ENCODE measurements at places on chromosomes 5 and 9. TPM values are rescaled to one million over a fixed set of nuclear protein-coding genes. Genes with fewer than 3 reads are reported as not detected.
A peak's percentile ranks its signal among the peaks of the same experiment; 100 is the strongest.

The C9 gene
- not detected for total RNA-seq

The PRDM12 gene
- total RNA-seq = not detected

The KIF4B gene
- not detected for total RNA-seq

The EDIL3 gene
- 290 TPM for total RNA-seq

The RAB3C gene
- total RNA-seq = not detected

DNA sequence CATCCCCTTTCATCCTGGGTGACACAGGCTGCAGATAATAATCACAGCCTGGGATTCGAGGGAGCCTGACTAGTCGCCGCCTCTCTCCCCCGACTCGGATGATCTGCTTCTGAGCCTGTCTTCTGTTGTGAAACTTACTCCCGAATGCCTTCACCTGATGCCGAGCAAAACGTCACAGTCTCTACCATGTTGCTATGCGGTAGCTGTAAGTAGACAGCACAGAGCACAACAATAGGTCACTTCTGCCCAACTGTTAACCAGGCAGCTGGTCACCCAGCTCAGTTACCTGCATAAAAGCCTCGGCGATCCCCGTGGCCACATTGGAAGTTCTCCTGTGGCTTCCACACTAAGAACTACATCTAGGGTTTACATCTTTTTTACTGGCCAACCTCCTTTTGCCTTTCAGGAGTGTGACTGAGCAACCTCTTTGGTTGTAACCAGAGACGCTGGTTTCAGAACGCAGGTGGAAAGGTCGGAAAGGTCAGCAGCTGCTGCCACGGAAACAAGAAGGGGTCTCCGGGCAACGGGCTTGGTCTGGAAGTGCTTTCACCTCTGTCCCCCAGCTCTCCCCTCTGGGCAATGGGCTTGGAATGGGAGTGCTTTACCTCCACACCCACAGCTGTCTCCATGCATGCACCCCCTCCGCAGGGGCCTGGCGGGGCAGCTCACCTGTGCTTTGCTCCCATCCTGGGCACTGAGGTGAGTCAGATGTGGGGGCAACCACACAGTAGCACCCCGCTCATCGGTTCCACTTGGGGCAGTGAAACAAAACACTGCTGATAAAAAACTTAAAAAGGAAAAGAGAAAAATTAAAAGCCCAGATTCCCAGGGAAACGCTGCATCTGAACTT is 7.6 kb upstream of the PPP1R26 start:
- DNase-seq = no peak
- no peaks in the 10 kb centered on the region for H3K27me3 ChIP-seq
- no peaks in the 10 kb centered on the region for H3K36me3 ChIP-seq
- peaks cover 17% of the 10 kb centered on the region for H3K4me1 ChIP-seq
- H3K27ac ChIP-seq = no peak overlapping the region

GRCh38 chr5:65059681-65060598 is 291.2 kb downstream of the CWC27 start:
- H3K4me1 ChIP-seq = peaks cover 12% of the 10 kb centered on the region
- no peaks in the 10 kb centered on the region for H3K36me3 ChIP-seq
- no peak for DNase-seq
- no peak overlapping the region for H3K27ac ChIP-seq
- H3K4me3 ChIP-seq = no peak overlapping the region

GRCh38 chr5:102388235-102388634 is 92.2 kb upstream of the SLCO4C1 start:
- no peak overlapping the region for H3K27ac ChIP-seq
- H3K4me1 ChIP-seq = no peaks in the 10 kb centered on the region
- H3K27me3 ChIP-seq = no peaks in the 10 kb centered on the region
- H3K4me3 ChIP-seq = no peak overlapping the region
- DNase-seq = no peak
- H3K36me3 ChIP-seq = no peaks in the 10 kb centered on the region

GRCh38 chr9:9045572-9045971 is 1246.0 kb upstream of the DMAC1 start:
- DNase-seq = no peak
- no peak overlapping the region for H3K27ac ChIP-seq
- no peak overlapping the region for H3K4me3 ChIP-seq

DNA sequence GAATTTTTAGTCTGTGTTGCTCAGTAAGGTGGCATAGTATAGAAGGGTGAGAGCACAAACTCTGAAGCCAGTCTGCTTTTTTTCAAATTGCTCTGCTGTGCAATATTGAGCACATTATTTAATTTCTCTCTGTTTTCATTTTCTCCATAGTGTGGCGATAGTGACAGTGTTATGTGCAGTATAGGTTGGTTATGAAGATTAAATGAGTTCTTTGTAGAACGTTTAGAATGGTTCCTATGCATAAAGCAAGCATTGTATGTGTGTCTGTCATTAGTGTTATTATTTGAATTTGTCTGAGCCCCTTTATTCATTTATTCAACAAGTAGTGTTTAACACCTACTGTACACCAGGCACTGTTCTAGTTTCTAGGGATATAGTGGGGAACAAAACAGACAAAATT is 9.2 kb downstream of the PRR16 start:
- no peak for DNase-seq
- H3K36me3 ChIP-seq = no peaks in the 10 kb centered on the region
- no peak overlapping the region for H3K4me3 ChIP-seq
- H3K27ac ChIP-seq = no peak overlapping the region
- peaks cover 12% of the 10 kb centered on the region for H3K4me1 ChIP-seq
- H3K27me3 ChIP-seq = no peaks in the 10 kb centered on the region

GRCh38 chr9:137511758-137512463 is 38.3 kb downstream of the PNPLA7 start:
- no peak overlapping the region for H3K4me3 ChIP-seq
- no peaks in the 10 kb centered on the region for H3K27me3 ChIP-seq
- H3K36me3 ChIP-seq = no peaks in the 10 kb centered on the region

GRCh38 chr9:97889941-97890887 is 32.1 kb downstream of the TRMO start:
- DNase-seq = no peak
- no peak overlapping the region for H3K27ac ChIP-seq
- no peak overlapping the region for H3K4me3 ChIP-seq
- no peaks in the 10 kb centered on the region for H3K36me3 ChIP-seq
- no peaks in the 10 kb centered on the region for H3K4me1 ChIP-seq

DNA sequence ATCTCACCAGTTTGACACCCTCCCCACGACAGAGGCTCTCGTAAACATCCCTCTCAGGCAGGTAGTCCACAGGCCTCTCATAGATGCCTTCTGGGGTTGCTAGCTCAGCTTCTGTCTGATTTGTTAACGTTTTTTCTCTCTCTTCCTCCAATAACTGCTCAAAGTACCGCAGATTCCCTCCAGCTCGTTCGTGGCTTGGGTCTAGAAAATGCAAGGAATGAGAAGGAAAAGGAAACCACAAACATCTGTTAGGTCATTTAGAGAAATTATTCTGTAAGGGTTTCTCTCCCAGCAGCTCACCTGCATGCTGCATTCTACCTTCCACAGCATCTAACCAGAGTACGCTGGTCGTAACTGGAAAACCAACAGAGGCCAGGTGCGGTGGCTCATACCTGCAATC is 18.5 kb downstream of the P4HA2 start:
- no peak overlapping the region for H3K27ac ChIP-seq
- no peak overlapping the region for H3K4me3 ChIP-seq
- H3K36me3 ChIP-seq = peaks cover 83% of the 10 kb centered on the region

DNA sequence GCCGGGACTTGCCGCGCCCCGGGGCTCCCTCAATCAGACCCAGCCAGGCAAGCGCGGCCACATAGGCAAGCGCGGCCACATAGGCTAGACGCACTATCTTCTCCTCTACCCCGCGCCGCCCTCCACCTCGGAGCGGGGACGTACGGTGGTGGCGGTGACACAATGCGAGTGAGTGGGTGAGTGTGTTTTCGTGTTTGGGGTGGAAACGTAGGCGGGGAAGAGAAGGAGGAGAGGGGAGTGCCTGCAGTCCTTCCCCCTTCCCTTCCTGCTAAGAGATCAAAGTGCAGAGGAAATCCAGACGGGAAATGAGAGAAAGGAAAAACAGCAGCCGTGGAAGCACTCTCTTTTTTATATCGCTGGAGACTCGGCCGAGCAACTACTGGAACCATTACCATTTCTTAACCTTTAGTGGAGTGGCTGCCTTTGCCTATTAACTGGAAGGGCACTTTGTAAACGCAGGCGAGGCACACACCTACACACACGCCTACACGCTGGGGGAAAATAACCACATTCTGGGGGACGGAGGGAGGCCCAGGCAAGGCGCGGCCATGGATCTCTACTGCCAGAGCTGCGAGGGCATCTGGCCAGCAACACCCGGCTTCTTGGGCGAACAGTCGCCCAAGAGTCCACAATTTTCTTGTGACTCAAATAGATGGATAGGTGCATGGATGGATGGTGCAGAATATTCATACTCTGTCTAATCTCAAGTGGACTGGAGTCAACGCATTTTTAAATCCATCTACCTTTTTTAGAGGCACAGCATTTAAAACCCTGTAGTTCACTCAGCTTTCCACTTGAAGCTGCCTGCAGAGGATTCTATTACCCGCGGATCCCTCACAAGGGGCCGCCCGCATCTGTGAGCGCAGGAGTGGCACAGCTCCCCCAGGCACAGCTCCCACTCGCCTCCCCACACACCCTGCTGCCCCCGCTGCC is 2.1 kb downstream of the EDIL3 start:
- H3K4me3 ChIP-seq = peak overlapping the region; percentile 87
- H3K27me3 ChIP-seq = no peaks in the 10 kb centered on the region
- H3K36me3 ChIP-seq = peaks cover 17% of the 10 kb centered on the region
- H3K4me1 ChIP-seq = peaks cover 22% of the 10 kb centered on the region
- peak; percentile 64 for DNase-seq
- H3K27ac ChIP-seq = peak overlapping the region; percentile 88

DNA sequence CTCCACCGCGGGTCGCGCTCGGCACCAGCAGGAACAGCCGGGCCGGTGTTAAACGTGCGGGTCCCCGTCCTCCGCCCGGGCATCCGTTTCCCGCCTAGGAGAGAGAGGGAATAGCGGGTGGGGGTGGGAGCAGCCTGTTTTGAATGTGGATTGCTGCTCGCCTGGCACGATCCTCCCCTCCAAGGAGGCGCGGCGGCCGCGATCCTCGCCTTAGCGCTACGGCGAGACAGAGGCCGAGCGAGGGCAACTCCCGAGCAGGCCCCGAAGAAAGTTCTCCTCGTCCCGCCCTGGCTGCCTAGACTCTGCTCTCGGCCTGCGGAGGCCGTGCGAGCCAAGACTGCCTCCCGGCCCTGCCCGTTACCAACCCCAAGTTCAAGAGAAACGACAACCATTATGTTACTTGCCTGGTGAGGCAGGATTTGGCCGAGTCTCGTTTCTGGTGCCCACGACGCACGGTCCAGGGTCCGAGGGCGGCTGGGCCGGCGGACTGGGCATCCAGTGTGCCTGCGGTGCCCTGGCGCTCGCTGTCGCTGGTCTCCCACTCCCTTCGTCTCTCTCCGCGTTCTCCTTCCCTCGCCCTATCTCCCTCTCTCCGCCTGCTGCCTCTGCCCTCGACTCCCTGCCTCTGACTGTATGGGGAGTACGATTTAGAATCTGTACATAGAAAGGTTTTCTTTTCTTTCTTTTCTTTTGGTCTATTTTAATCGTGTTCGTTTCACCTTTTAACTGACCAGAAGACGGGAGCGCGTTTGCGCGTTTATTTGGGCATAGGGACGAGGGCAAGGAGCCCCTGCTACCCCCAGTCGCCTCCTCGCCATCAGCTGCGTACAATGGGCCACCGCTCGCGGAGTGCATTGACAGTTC is 724 bp downstream of the NR2F1-AS1 start:
- peak overlapping the region; percentile 38 for H3K27ac ChIP-seq
- no peaks in the 10 kb centered on the region for H3K36me3 ChIP-seq
- peak overlapping the region; percentile 81 for H3K4me3 ChIP-seq
- H3K27me3 ChIP-seq = no peaks in the 10 kb centered on the region
- peaks cover 6% of the 10 kb centered on the region for H3K4me1 ChIP-seq

- H3K36me3 ChIP-seq = no peaks in the 10 kb centered on the region
- H3K4me1 ChIP-seq = no peaks in the 10 kb centered on the region
- H3K27me3 ChIP-seq = no peaks in the 10 kb centered on the region
- DNase-seq = no peak
- H3K4me3 ChIP-seq = no peak overlapping the region
Observed at GRCh38 chr9:126450668-126451205, 124.1 kb downstream of the MVB12B start.

GRCh38 chr9:35659340-35659739 is 1.2 kb downstream of the CCDC107 start:
- peak overlapping the region; percentile 17 for H3K27ac ChIP-seq
- peaks cover 26% of the 10 kb centered on the region for H3K4me1 ChIP-seq
- peak; percentile 14 for DNase-seq
- H3K36me3 ChIP-seq = peaks cover 19% of the 10 kb centered on the region
- no peaks in the 10 kb centered on the region for H3K27me3 ChIP-seq
- H3K4me3 ChIP-seq = peak overlapping the region; percentile 65

DNA sequence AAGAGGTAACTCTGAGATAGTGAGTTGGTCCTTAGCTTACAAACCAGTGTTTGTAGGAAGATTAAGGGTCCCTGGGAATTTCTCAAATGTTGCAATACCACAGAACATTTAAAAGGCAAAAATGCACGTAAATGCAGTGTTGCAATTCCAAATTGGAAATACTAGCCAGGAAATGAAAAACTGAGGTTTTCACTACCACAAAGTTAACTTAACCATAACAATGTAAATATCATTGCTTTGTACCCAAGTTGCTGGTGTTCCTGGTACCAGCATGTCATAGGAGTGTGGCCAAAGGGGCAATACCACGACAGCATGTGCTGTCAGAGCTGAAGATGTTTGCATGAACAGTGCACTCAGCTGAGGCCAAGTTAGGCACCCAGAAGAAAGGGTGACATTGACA is 382.9 kb downstream of the GLIS3 start:
- H3K27me3 ChIP-seq = no peaks in the 10 kb centered on the region
- peaks cover 15% of the 10 kb centered on the region for H3K4me1 ChIP-seq
- no peak overlapping the region for H3K4me3 ChIP-seq
- H3K36me3 ChIP-seq = no peaks in the 10 kb centered on the region

DNA sequence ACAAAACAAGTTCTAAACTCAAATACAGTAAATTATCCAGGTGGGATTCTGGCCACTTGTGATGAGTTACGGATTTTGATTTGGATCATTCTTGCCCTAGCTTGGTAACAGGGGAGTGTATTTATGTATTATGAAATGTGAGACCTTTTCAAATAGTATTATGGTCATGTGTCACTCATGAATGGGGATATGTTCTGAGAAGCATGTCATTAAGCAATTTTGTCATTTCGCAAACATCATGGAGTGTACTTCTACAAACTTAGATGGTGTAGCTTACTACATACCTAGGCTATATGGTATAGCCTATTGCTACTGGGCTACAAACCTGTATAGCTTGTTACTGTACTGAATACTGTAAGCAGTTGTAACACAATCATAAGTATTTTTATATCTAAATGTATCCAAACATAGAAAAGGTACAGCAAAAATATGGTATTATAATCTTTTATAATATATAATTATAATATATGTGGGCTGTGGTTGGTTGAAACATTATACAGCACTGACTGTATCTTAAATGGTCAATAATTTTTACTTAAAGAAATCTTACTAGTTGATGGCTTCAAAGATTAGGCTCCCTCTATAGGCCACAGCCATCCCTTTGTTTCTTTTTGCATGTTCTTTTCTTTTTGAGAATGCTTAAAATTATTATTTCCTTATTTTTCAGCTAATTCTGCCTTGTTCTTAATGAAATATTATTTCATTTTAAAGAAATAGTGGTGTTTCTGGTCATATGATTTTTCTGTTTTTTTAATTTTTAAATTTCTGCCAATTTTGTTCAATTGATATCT is 128.4 kb downstream of the MAST4 start:
- no peak for DNase-seq
- H3K4me3 ChIP-seq = no peak overlapping the region
- H3K36me3 ChIP-seq = no peaks in the 10 kb centered on the region
- no peak overlapping the region for H3K27ac ChIP-seq

GRCh38 chr5:123440456-123441181 is 17.4 kb upstream of the CEP120 start:
- H3K27ac ChIP-seq = no peak overlapping the region
- no peaks in the 10 kb centered on the region for H3K4me1 ChIP-seq

GRCh38 chr5:52694648-52695047 is 93.1 kb upstream of the ITGA1 start:
- H3K4me1 ChIP-seq = peaks cover 31% of the 10 kb centered on the region
- no peaks in the 10 kb centered on the region for H3K36me3 ChIP-seq
- H3K27ac ChIP-seq = no peak overlapping the region
- DNase-seq = no peak
- H3K27me3 ChIP-seq = no peaks in the 10 kb centered on the region

Measured in SJSA1 (cell line).